HS-5 (cell line): ENCODE measurements at places on chromosomes 16 and 17.

DNA sequence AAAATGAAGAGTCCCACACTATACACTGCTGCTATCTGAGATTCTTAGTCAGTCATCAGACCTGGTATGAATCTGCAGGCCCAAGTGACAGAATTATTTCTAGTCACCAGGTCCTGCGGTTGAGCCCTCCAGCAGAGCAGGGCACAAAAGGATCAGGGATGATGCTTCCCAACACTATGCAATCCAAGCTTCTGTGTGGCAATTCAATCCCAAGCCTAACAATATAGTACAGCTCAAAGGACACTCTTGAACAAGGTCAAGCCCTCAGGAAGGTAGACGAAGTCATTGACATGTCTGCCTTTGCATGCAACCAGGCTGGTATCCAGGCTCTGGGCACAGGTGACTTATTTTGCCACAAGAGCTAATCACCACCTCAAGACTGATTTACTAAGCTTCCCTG lies 5.8 kb downstream of the DCUN1D3 start:
- DNase-seq = no peak

DNA sequence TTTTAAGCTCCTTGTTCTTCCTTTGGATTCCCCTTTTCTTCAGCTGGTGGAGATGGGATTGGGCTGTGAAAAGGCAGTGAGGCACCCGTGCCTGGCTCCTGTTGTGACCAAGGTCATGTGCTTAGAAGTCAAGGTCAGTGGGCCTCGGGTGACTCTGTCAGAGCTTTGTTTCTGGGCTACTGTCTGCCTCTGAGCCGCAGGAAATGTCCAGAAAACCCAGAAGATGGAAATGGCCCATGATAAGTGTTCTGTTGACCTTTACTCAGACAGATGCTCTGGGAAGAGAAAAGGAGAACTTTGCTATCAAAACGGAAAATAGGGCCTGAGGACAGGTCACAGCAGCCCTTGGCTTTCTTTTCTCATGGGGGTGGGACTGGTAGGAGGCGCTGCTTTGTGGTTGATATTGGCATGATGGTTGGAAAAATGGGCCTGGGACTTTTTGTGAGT lies 2.9 kb downstream of the ABCC1 start:
- no peak for DNase-seq

GRCh38 chr17:31495022-31495885 lies 103.8 kb downstream of the RAB11FIP4 start:
- no peak for DNase-seq

DNA sequence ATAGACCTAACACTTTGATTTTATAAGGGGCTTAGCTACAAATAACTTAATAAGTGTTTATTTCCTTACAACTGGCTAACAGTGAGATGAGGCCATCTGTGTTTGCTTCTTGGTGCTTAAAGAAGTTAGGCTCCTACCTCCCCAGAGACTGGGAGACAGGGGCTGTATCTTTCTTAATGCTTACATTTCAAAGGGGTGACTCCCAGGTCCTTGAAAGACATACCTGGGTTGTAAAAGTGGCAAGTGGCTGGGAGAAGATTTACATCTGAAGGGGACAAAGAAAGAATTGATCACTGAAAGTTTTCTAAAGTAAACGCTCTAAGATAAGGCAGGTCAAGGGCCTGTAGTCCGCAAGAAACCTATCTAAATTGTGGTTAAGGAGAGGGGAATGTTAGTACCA lies 196.8 kb downstream of the CNTNAP4 start:
- DNase-seq = no peak

GRCh38 chr17:78852709-78853121 lies 12.1 kb upstream of the USP36 start:
- DNase-seq = no peak

- no peak for DNase-seq
Measured at GRCh38 chr16:69241926-69242325, 55.0 kb downstream of the SNTB2 start.

- no peak for DNase-seq
Measured at GRCh38 chr17:76734080-76734840, 2.9 kb downstream of the SRSF2 start.

GRCh38 chr17:76517638-76518038 lies 16.4 kb upstream of the RHBDF2 start:
- no peak for DNase-seq

GRCh38 chr16:57131351-57131970 lies 39.1 kb downstream of the CPNE2 start:
- no peak for DNase-seq

- no peak for DNase-seq
Measured at GRCh38 chr17:40139566-40140058, 725 bp upstream of the CASC3 start.

DNA sequence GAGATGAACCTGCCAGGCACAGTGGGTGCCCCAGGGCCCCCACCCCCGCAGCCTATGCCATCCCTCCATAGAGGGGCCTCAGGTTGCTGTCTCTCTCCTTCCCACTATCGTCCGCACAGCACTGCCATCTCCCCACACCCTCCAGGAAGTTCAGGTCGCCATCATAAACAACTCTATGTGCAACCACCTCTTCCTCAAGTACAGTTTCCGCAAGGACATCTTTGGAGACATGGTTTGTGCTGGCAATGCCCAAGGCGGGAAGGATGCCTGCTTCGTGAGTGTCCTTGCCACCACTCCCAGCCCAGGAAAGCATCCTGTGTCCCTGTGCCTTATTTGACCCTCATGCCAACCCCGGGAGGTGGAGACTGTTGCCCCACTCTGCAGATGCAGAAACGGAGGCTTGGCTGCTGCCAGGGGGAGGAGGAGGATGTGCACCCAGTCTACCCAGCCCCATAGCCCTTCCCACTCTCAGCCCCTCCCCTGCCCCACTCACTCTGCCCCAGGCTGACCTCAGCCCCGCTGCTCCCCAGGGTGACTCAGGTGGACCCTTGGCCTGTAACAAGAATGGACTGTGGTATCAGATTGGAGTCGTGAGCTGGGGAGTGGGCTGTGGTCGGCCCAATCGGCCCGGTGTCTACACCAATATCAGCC lies 3.9 kb downstream of the PRSS21 start:
- no peak for DNase-seq

DNA sequence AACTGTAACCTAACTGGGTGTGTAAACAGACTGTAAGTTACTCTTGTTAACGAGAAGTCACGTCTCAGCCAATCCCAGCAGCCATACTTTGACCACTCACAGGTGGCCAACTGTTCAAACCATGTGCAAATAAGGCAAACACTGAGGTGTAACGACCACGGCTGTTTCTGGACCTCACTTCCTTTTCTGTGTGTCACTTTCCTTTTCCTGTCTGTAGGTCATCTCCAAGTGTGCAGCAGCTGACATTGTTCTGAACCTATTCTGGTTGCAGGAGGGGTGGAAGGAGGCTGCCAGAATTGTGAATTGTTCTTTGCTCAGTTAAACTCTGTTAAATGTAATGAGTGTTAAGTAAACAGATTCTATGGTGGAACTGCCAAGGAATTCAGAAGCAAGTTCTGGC lies 627.4 kb downstream of the KCNJ2 start:
- no peak for DNase-seq

DNA sequence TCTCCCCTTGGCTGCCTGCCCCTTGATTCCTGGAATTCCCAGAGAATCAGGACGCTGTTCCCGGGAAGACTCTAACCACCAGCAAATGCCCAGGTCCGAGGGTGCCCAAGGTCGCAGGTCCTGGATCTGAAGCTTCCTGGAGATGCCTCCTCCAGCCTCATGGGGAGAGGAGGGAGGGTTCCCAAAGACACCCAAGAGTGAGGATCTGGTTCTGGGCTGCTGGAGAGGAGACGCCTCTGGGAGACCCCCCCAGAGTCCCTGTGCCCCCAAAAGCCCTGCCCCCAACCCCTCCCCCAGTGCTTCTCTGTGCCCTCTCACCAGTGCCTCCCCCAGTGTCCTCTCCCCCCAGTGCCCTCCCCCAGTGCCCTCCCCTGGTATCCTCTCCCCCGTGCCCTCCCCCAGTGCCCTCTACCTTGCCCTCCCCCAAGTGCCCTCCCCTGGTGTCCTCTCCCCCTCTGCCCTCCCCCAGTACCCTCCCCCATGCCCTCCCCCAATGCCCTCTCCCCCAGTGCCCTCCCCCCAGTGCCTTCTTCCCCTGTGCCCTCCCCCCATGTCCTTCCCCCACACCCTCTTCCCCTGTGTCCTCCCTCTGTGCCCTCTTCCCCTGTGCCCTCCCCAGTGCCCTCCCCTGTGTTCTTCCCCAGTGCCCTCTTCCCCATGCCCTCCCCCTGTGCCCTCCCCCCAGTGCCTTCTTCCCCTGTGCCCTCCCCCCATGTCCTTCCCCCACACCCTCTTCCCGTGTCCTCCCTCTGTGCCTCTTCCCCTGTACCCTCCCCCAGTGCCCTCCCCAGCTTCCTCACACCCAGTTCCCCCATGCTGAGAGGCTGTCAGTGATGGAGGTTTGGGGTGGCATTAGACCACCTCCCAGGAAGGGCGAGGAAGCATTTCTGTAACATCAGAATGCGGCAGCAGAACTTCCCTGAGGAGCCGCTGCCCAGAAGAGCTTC lies 6.3 kb upstream of the SECTM1 start:
- DNase-seq = no peak
